ENCODE measurements at places on chromosomes 13 and 19. TPM values are rescaled to one million over a fixed set of nuclear protein-coding genes. Genes with fewer than 3 reads are reported as not detected.

Gene RAVER1
- total RNA-seq = 53.4 TPM

Gene KLK5
- total RNA-seq = not detected

Gene CTXN1
- 114 TPM for total RNA-seq

Gene VSTM1
- not detected for total RNA-seq

Gene C13orf46
- 0.18 TPM for total RNA-seq

Gene SIGLEC5
- total RNA-seq = not detected

Gene FGF22
- total RNA-seq = 0.43 TPM

Gene S1PR5
- not detected for total RNA-seq

Gene GPX4
- total RNA-seq = 231 TPM

Gene ZNF628
- total RNA-seq = 16.8 TPM

DNA sequence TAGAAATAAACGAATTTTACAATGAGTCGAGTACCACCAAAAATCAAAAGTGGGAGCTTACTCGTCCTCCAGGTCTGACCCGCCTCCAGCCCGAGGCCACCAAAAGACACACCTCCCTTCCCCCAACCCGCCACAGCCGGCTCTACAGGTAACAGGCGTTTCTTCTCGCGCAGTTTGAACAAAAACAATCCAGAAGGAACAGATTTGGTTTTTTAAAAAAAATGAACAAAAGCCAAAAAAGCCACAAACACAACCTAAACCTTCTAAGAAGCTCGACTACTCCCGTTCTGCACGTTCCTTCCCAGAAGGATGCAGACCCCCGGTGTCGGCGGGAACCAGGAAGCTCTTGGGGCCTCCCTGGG is 671 bp downstream of the ZDHHC20 start:
- H3K27me3 ChIP-seq = no peaks in the 10 kb centered on the region
- H3K36me3 ChIP-seq = peaks cover 12% of the 10 kb centered on the region
- DNase-seq = peak; percentile 27
- H3K4me1 ChIP-seq = peaks cover 14% of the 10 kb centered on the region
- peak overlapping the region; percentile 96 for H3K4me3 ChIP-seq

DNA sequence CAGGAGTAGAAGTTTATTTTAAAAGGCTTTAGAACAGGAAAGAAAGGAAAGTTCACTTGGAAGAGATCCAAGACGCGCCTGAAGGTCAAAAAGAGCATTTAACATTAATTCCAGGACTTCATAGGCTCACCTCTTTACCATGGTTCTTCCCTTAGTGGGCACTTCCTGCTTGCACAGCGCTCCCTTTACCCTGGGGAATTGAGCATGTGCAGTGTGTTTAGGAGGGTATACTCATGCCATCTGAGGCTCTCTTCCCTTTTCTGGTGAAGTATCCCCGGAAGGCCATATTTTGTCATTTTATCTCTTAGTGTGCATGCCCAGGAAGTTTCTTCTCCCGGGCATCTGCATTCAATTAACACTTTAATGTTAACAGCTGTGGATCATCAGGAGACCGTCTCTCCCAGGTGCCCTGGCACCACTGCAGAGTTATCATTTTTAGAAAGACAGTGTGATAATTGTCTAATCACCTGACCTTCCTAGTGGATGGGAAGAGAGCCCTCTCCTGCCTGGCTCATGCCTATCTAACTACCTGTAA is 66.1 kb upstream of the ABCC4 start:
- no peaks in the 10 kb centered on the region for H3K4me1 ChIP-seq
- H3K27ac ChIP-seq = no peak overlapping the region
- H3K27me3 ChIP-seq = peaks cover 6% of the 10 kb centered on the region
- no peak for DNase-seq
- H3K36me3 ChIP-seq = no peaks in the 10 kb centered on the region

- H3K27ac ChIP-seq = peak overlapping the region; percentile 35
- no peak overlapping the region for H3K4me3 ChIP-seq
- H3K27me3 ChIP-seq = peaks cover 2% of the 10 kb centered on the region
These were observed 730.7 kb downstream of the UQCRFS1 start for GRCh38 chr19:28482221-28482620.

DNA sequence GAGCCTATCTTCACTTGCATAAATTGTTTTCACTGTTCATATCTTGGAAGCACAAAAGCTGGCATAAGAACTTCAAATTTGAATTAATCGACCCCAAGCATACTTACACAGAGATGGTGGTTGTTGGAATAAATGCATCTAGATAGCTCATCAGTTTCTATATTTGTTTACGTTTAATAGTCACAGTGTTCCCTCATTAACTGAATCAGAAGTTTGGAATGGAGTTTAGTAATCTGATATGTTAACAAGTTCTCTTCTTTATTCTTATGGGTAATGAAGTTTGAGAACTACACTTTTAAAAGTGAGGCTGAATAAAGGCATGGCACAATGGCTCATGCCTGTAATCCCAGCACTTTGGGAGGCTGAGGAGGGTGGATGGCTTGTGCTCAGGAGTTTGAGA is 886.7 kb upstream of the PCDH20 start:
- H3K27ac ChIP-seq = no peak overlapping the region
- H3K4me1 ChIP-seq = peaks cover 8% of the 10 kb centered on the region
- H3K36me3 ChIP-seq = no peaks in the 10 kb centered on the region
- H3K27me3 ChIP-seq = no peaks in the 10 kb centered on the region
- H3K4me3 ChIP-seq = no peak overlapping the region
- no peak for DNase-seq

DNA sequence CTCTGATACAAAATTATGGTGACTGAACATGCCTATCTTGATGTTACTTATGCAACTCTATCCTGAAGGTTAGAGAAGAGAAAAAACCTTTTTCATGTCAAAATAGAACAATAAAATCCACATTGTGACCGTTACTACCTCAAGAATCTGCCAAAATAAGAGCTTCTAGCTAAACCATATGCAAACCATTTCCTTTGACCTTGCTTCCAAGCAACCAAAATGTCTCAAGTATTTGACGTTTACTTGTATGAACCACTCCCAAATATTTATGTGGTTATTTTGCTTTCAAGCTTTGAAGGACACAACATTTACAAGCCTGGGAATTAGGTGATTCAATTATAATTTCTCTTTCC is 13.9 kb downstream of the FOXO1 start:
- H3K27ac ChIP-seq = no peak overlapping the region
- no peak overlapping the region for H3K4me3 ChIP-seq
- DNase-seq = no peak
- no peaks in the 10 kb centered on the region for H3K27me3 ChIP-seq

DNA sequence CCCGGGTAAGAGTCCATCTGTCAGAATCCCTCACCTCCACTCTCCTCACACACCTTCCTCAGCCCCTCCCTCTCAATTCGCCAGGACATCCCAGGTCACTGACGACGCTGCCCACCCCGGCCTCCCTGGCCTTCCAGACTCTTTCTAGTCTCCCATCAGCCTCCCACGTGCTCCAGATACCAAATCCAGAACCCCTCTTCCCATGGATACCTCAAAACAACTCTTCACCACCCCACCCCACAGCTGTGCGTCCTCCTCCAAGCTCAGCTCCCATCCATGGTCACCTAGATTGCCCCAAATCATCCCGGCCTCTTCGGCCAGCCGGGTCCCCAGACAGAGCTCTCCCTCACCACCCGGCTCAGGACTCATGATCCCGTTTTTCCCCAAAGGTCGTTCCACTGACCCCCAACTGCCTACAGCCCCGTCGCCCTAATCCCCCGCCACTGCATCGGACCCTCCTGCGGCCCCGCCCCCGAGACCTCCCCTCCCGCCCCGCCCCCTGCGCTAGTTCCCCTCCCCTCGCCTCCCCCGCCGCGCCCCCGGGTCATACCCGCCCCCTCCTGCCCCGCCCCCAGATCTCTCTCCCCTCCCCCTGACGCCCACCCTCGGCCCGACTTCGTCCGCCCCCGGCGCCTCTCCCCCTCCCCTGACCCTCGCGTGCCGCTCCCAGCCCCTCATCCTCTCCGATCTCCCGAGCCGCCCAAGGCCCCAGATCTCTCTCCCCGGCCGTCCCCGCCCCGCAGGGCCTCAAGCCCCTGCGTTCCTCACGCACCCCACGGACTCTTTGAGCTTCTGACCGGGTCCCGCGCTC is 546 bp downstream of the UBXN6 start:
- no peaks in the 10 kb centered on the region for H3K27me3 ChIP-seq
- DNase-seq = peak; percentile 52
- H3K36me3 ChIP-seq = no peaks in the 10 kb centered on the region
- H3K4me3 ChIP-seq = peak overlapping the region; percentile 88

DNA sequence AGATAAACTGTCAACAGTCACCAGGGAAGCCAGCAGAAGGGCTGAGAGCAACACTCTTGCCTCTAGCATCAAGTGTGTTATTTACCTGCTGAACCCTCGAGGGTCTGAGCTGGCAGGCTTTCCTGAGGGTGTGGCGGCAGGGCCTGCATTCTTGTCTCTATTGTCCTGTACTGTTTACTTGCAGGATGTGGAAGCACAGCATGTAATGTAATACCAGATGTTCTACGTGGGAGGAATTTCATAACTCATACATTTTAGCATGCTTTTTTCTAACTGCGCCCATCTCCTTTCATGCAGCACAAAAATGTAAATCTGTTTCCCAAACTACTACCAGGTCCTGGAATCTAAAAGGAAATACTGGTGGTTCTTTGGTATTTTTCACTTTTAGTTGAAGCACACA is 153.1 kb downstream of the RGCC start:
- peaks cover 12% of the 10 kb centered on the region for H3K4me1 ChIP-seq
- DNase-seq = no peak
- no peak overlapping the region for H3K4me3 ChIP-seq
- peaks cover 13% of the 10 kb centered on the region for H3K36me3 ChIP-seq
- peak overlapping the region; percentile 18 for H3K27ac ChIP-seq
- no peaks in the 10 kb centered on the region for H3K27me3 ChIP-seq

- H3K27me3 ChIP-seq = peaks cover 49% of the 10 kb centered on the region
- no peaks in the 10 kb centered on the region for H3K4me1 ChIP-seq
- H3K36me3 ChIP-seq = no peaks in the 10 kb centered on the region
- H3K27ac ChIP-seq = no peak overlapping the region
- DNase-seq = no peak
These were observed 147.7 kb upstream of the SOX1 start for GRCh38 chr13:111919286-111919685.

DNA sequence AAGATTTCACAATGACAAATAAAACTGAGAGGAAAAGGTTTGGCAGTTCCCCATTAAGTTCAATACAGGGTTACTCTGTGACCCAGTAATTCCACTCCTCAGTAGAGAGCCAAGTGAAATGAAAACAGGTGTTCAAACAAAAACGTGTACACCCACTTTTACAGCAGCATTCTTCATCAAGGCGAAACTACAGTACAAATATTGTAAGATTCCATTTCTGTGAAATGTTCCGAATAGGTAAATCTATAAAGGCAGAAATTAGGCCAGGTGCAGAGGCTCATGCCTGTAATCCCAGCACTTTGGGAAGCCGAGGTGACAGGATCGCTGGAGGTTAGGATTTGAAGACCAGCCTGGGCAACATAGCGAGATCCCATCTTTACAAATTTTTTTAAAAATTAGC is 8.9 kb upstream of the GDF15 start:
- no peak for DNase-seq
- peaks cover 28% of the 10 kb centered on the region for H3K4me1 ChIP-seq
- no peaks in the 10 kb centered on the region for H3K27me3 ChIP-seq
- H3K36me3 ChIP-seq = peaks cover 2% of the 10 kb centered on the region

DNA sequence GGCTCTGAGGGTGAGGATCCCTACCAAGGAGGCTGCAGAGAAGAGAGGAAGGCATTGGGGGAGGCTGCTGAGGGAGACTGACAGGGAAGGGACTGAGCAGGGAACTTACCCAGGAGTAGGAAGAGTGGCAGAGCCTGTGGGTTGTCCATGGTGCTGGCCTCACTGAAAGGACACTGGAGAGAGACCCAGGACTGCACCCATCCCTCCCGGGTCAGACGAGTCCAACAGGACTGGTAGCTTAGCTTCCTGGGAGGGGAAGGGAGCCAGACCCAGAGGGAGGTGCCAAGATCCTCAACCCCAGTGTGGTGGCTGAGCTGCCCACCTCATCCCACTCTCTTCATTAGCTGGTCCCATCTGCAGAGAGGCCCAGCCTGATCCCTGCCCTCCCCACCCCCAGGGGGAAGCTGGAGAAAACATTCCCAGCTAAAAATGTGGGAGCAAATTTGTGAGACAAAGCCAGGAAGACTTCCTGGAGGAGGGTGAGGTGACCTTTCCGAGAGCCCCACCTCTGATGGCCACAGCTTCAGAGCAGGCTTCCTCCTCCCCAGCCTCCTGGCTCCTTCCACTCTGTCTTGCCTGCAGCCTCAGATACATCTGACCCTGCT is at the start of gene VSIG10L:
Gene VSIG10L, minus strand, starts transcription at position 164 of the 605 bp plus-strand sequence. Its CDS starts 15 bp downstream, at position 149.
- peaks cover 25% of the 10 kb centered on the region for H3K27me3 ChIP-seq
- H3K4me3 ChIP-seq = peak within 1 kb of the TSS; percentile 40
- peak within 1 kb of the TSS; percentile 20 for H3K27ac ChIP-seq
- H3K4me1 ChIP-seq = peaks cover 5% of the 10 kb centered on the region
- no peak for DNase-seq

DNA sequence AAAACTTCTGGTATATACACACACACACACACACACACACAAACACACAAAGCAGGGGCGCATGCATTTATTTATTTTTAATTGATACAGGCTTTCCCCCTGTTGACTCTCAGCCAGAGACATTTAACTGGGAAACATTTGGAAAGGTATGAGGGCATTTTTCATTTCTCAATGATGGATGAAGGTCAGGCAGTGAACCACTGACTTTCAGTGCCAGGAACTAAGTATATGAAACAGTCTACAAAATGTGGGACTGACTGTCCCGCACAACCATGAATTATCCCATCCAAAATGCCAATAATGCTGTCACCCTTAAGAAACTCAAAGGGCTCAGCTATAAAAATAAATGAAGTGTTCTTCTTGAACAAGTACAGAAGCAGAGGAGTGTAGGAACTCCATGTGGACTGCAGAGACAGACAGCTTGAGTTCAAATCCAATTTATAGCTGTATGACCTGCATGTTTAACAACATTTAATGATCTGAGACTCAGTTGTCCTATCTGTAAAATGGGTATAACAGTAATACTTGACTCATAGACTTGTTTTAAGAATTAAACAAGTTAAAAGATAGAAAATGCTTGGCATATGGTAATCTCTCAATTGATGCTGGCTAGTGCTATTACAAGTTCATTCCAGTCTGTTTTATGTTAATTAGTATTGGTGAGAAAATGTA is 25.0 kb upstream of the INTS6 start:
- DNase-seq = no peak
- peaks cover 8% of the 10 kb centered on the region for H3K4me1 ChIP-seq
- no peak overlapping the region for H3K27ac ChIP-seq
- H3K4me3 ChIP-seq = no peak overlapping the region

- H3K4me1 ChIP-seq = no peaks in the 10 kb centered on the region
- peaks cover 35% of the 10 kb centered on the region for H3K36me3 ChIP-seq
- no peak overlapping the region for H3K4me3 ChIP-seq
- no peak for DNase-seq
These were observed 22.8 kb downstream of the ZNF20 start for GRCh38 chr19:12117201-12117970.

- peaks cover 9% of the 10 kb centered on the region for H3K27me3 ChIP-seq
- H3K36me3 ChIP-seq = no peaks in the 10 kb centered on the region
- H3K27ac ChIP-seq = no peak overlapping the region
These were observed 8.5 kb downstream of the SIGLEC7 start for GRCh38 chr19:51150627-51151026.

DNA sequence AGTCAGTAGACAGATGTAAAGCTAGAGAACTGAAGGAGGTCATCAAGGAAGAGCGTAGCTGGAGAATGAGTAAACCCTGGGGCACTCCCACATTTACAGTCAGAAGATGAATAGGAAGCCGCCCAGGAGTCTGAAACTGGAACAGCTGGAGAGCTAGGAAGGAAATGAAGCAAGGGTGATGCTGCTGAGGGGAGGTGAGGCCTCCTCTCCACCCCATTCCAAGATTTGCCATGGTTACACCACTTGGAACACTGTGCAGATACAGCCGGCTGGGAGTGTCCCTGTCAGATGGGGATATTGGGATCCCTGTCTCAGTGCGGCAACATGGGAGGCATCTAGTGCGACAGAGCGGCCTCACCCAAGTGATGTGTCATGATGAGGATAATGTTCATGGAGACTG is 51.8 kb upstream of the GPI start:
- H3K27me3 ChIP-seq = no peaks in the 10 kb centered on the region
- peak overlapping the region; percentile 52 for H3K27ac ChIP-seq
- peaks cover 12% of the 10 kb centered on the region for H3K4me1 ChIP-seq
- H3K4me3 ChIP-seq = no peak overlapping the region
- H3K36me3 ChIP-seq = peaks cover 3% of the 10 kb centered on the region
- DNase-seq = no peak
